ENCODE measurements at places on chromosomes 7 and 10.

DNA sequence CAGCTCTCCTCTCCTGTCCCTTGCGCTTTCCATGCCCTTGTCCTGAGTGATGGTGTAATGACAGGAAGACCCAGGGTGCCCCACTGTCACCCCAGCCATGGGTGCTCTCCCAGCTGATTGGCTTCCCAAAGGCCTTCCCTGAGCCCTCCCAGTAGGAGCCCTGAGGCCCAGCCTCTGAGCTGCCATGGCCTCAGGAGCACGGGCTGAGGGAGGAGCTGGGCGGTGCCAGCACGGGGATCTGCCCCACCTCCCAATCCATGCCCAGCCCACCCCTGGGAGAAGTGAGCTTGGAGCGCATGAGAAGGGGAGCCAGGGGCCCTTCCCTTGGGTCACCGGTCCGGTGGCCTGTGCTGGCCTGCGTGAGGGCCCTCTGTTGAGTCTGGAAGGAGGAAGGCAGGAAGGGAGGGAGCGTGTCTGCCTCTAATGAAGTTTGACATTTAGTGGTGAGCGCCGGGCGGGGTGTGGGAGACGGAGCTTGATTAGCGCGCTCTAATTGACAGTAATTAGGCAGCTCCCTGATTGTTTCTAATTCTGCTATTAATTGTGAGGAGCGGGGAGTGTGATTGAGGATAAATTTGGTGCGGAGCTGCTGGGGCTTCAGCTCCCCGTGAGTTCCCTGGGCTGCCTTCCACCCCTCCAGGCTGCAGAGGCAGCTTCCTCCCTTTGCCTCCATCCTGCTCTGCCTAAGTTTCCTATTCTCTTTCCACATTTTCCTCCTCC is 28.3 kb downstream of the GBX1 start:
- no peak for DNase-seq

- peak; percentile 42 for DNase-seq
These were observed 423 bp downstream of the BAZ1B start for GRCh38 chr7:73521636-73522104.

GRCh38 chr7:30450983-30451497 is 27.5 kb downstream of the NOD1 start:
- no peak for DNase-seq

DNA sequence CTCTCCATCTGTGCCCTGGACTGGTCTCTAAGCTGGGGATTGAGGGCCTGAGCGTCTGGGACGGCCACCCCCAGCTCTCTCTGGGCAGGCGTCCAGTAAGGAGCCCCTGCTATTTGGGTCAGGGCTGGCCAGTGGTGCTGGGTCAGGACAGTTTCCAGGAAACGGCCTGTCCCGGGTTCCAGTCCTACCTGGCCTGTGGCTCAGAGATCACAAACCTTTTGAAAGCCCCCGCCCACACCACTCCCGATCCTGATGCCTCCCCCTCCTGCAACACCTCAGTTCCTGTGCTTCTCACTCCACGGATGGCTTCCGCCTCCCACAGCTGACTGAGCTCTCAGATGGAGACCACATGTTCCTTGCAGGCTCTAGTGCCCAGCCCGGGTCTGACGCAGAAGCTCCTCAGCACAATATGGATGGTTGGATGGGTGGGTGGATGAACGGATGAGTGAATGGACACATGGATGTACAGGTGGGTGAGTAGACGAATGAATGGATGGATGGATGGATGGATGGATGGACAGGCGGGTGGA is 91.7 kb upstream of the PDGFA start:
- DNase-seq: no peak

GRCh38 chr10:51117794-51118193 is 43.5 kb downstream of the PRKG1 start:
- no peak for DNase-seq

- no peak for DNase-seq
These were observed 190.9 kb upstream of the LYZL2 start for GRCh38 chr10:30820261-30820991.

DNA sequence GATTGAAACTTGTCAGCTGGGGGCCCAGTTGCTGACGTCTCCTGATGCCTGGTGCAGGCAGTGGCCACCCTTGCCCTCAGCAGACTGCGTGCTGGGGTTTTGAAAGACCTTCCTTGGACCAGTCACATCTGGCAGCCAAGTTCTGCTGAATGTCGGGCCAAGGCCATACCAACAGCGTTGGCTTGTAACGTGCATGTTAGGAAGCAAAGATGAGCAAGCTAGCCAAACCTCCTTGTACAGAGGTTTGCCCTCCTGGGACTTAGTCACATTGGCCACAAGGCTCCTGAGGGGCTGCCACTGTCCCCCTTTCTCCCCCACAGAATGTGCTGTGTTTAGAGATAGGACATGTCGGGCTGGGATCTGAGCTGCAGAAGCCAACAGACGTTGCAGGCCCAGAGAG is 49.0 kb downstream of the ADCY1 start:
- no peak for DNase-seq

DNA sequence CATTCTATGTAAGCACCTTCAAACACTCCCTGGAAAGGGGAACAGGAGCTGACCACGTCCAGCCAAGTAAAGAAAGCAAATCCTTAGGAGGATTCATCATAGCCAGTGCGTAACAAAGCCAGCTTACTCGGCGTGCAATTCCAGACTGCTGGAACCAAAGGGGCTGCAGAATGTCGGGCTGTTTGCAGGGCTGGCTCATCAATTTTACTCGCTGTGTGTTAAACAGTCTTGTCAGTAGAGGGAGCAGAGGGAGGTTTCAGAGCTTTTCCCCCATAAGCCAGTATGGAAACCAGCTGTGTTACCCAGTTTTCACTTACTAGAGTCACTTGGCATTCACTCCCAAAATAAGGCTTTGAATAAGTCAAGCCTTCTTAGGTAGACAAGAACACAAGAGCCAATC is 127.1 kb downstream of the KMT2E start:
- no peak for DNase-seq

- DNase-seq: no peak
These were observed 30.5 kb downstream of the ABCB1 start for GRCh38 chr7:87570178-87570577.

DNA sequence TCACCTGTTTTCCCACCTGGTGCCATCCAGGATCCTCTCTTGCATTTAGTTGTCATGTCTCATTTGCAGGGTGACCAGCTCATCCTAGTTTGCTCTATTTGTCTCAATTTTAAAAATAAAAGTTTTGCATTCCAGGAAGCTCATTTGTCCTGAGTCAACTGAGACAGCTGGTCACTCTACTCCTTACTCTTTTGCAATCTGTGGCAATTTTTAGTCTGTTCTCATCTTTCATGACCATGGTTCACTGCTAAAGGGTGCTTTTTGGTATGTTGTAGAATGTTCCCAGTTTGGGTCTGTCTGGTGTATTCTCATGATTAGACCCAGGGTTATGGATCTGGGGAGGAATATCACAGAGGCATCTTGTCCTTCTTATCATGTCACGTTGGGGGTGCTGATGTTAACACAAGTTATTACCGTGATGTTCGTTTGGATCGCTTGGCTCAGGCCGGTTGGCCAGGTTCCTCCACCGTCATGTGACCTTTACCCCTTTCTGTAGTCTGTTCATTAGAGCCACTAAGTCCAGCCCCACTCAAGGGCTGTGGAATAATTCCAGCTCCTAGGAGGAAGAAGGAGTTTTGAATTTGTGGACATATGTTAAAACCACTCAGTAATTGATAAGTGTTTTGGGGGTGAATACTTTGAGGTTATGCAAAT is 103.3 kb upstream of the IGFBP3 start:
- no peak for DNase-seq

- DNase-seq: no peak
These were observed 158.1 kb downstream of the AGMO start for GRCh38 chr7:15403751-15404150.

DNA sequence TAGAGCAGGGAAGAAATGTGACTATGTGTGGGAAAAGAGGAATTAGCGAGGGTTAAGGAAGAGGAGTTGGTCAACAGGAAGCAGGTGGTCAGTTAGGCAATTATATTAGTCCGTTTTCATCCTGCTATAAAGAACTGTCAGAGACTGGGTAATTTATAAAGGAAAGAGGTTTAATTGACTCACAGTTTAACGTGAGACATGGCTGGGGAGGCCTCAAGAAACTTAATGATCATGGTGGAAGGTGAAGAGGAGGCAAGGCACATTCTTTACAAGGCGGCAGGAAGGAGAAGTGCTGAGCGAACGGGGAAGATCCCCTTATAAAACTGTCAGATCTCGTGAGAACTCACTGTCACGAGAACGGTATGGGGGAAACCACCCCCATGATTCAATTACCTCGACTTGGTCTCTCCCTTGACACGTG is 35.0 kb downstream of the RAMP3 start:
- DNase-seq: no peak

DNA sequence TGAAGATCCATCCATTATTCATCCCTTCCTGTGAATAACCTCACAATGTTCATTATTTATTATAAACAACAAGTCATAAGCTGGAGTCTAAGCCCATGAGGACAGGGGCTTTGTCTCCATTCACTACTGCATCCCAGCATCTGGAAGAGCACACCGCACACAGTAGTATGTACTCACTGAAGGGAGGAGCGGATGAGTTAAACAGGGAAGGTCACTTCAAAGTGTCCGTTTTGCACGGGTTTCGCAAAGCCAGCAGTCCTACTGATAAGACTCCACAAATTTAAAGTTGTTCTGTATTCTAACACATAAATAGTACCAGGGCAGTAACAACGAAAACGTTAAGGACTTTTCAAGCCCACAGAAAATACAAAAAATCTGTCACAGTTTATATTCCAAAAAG is 167.9 kb downstream of the PARD3 start:
- DNase-seq: no peak

DNA sequence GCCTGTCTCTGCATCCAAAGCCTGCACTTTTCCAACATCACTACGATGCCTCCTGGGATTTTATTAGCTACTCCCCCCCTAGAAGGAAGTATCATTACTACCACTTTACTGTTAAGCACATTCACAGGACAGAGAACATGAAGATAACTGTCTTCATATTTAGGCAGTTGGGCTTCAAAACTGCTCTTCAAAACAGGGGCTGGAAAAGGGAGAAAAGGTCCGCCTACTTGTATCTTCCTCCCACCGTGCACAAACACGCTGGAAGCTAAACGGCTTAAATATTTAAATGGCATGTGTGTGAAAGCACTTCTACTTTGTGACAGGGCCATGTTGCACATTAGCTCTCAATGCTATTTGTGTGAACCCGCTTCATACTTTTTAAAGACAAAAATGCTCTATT is 999 bp downstream of the ITIH5 start:
- no peak for DNase-seq

GRCh38 chr10:34237898-34238455 is 577.1 kb downstream of the PARD3 start:
- DNase-seq: no peak

DNA sequence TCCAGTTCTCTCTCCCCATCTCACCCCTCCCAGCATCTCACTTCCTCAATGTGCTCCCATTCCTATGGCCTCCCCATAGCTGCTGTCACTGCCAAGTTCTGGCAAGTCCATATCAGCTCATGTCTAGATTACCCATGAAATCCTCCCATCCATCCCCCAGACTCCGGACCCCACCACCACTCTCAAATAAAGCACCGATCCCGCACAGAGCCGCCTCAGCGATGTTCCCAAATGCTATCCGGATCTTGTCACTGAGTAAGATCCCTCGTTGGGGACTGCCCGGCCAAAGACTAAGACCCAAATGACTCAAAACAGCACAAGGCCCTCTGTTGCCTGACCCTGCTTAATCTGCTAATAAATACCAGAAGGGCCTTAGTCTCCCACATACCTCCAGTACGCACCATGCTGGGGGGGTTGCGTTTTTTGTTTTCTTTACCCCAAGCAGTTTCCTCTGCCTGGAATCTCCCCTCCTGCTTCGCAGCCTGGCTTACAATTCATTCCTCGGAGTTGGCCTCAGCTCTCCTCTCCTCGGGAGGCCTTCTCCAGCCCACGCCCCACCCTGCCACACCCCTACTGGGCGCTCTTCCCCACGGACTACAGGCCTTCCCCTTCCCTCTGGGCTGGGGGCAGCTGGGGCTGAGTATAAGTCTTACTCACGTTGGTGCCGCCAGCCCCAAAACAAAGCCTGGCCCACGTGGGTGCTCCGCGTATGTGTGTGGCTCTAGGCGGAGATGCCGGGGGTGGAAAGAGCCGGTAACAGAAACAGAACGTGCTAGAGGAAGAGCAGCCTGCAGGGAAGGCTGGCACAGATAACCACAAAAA is 1.8 kb upstream of the DUSP5 start:
- no peak for DNase-seq

DNA sequence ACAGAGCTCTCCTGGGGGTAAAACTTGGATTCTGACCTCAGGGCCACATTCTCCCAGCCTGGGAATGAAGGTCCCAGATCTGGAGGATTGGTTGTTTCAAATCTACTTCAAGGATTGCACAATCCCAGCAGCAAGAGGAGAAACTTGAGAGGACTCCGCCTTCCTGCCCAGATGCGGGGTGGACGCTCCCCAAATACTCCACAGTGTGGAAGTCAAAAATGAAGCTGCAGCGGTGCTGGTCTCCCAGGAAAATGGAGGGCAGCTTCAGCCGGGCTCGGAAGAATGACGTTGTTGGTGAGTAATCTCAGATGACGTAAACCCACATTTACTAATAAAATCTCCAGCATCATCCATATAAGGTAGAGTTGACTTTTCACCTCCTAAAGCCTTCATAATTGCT is 31.5 kb upstream of the PPP2R2D start:
- DNase-seq: no peak

GRCh38 chr7:24980534-24981170 is 674 bp upstream of the OSBPL3 start:
- peak; percentile 46 for DNase-seq

GRCh38 chr7:95955748-95956147 is 183.4 kb downstream of the DYNC1I1 start:
- DNase-seq: no peak

DNA sequence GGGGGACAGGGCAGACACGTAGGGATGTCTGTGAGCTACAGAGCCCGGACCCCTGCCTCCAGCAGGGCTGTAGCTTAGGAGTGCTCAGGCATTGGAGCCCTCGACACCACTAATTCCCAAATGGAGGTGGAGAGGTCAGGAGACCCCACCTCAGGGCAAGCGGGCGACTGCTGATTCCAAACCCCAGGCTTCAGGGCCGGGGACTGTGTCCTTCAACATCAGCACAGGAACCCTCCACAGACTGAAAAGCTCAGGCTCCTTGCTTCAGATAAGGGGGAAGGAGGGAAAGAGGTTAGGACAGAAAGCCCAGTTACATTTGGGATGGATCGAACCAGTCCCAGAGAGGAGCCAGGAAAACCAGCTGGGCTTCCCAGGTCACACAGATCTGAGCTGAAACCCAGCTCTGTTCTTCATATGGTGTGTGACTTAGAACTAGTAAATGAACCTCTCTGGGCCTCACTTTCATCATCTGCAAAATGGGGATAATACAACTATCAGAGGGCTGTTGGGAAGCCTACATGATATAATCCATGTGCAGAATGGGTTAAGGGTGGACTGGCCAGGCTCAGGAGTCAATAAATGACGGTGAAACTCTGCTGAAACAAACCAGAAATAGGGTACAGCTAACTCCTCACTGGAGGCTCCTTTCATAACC is 16.7 kb downstream of the POLL start:
- no peak for DNase-seq
